ENCODE measurements at places on chromosomes 6 and 20. TPM values are rescaled to one million over a fixed set of nuclear protein-coding genes. Genes with fewer than 3 reads are reported as not detected.

The GABRR1 gene
- not detected for total RNA-seq

The OR12D3 gene
- not detected for total RNA-seq

The GMPR gene
- total RNA-seq, result 0.61 TPM

The CYP24A1 gene
- 430 TPM for total RNA-seq

The ASIP gene
- not detected for total RNA-seq

The IL17A gene
- not detected for total RNA-seq

The MATN4 gene
- total RNA-seq, result 0.12 TPM

The BCL2L1 gene
- total RNA-seq, result 183 TPM

The ENPP5 gene
- total RNA-seq, result not detected

The NTSR1 gene
- total RNA-seq, result 0.16 TPM

The BCLAF1 gene
- 73.2 TPM for total RNA-seq

The FAM184A gene
- 0.07 TPM for total RNA-seq

The TRIM40 gene
- total RNA-seq, result not detected

The ZNF337 gene
- 15.9 TPM for total RNA-seq

The OOEP gene
- total RNA-seq, result not detected

The GUCA1A gene
- not detected for total RNA-seq

The FAM135A gene
- 2.9 TPM for total RNA-seq

The SEMG1 gene
- total RNA-seq, result not detected

The ZBTB9 gene
- total RNA-seq, result 10.3 TPM

The PGC gene
- not detected for total RNA-seq

The PSMB9 gene
- 13.9 TPM for total RNA-seq

The CDS2 gene
- total RNA-seq, result 38.5 TPM

The DUSP15 gene
- total RNA-seq, result 0.95 TPM

The HEY2 gene
- total RNA-seq, result not detected

The DOK5 gene
- total RNA-seq, result not detected

The IRF4 gene
- 0.07 TPM for total RNA-seq

The CDH4 gene
- 7.8 TPM for total RNA-seq

The CPXM1 gene
- not detected for total RNA-seq

The CFAP61 gene
- total RNA-seq, result 0.92 TPM

The ANGPT4 gene
- total RNA-seq, result 0.03 TPM

The TBXT gene
- total RNA-seq, result not detected

The FOXF2 gene
- 28.8 TPM for total RNA-seq

The BAG2 gene
- total RNA-seq, result 9.4 TPM

All from A549 treated with RU486 at 1 μM for 4 hours (cell line).